Psoas muscle (tissue), 8 donors: ENCODE measurements at places on chromosomes 1 and 21. TPM values are rescaled to one million over a fixed set of nuclear protein-coding genes. Genes with fewer than 3 reads are reported as not detected.

DNA sequence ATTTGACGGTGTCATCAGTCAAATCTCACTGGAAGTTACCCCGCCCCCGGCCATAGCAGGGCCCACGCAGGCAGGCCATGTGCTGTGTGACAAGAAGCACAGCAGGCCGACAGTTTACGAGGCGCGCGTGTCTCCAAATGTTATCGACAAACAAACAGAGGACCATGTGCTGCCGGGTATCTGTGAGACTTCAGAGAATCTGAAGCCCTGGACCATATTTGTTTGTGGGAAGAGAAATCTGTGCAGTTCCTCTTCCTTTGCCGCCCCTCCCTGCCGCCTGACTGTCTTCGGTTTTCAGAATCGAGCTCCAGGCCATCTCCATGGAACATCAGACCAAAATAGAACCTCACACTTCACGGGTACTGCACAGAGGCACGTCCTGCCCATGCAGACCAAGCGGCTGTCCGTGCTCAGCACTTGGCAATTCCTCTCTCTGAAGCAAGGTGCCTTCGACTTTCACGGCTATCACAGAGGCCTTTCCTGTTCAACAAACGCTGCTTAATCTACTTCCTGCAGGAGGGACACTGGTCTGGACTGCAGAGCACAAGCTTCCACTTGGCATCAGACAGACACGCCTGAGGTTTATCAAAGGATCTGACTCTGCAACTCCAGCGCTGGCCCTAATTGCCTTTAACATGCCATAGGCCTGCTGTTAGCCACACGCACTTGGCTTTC, 135.7 kb upstream of the KRTAP19-8 start:
- DNase-seq = no peak

- peak; percentile 2 for DNase-seq
Observed at GRCh38 chr21:43958364-43959158, 53.5 kb upstream of the TRAPPC10 start.

DNA sequence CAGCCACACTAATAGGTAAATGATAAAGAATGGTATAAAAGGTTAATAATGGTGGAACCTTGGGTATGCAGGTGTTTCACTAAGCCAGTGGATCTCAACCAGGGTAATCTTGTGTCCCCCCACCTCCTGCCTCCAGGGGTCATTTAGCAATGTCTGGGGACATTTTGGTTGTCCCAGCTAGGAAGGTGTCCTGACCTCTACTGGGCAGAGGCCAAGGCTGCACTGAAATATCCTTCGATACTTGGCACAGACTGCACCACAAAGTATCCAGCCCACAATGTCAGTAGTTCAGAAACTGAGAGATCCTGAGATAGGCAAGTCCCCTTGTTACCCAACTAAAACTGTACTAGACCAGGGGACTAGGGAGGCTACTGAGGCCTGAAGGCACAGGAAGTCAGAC, 113.6 kb upstream of the TIAM1 start:
- DNase-seq = no peak

DNA sequence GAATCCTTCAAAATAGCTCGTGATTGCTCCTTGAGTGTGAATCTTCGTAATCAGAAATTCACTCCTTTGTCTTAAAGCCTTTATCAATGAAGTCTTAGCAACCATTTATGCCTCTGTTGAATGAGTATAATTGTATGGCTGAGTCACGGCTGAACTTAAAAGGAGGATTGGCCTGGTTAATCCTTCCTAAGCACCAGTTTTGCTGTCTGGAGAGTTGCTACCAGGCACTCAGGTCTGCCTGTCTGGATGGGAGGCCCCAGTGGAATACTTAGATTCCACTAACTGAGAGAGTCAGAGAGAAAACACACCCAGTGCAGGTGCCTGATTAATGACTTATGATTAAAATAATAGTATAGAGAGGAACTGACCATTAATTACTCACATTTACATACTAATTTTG, 7.6 kb upstream of the HHAT start:
- DNase-seq = no peak

- no peak for DNase-seq
Observed at GRCh38 chr21:29616209-29616751, 317.6 kb downstream of the BACH1 start.

- DNase-seq = peak; percentile 96
Observed at GRCh38 chr1:154974808-154975408, 427 bp downstream of the CKS1B start.

- peak; percentile 7 for DNase-seq
Observed at GRCh38 chr21:15289246-15289645, 224.4 kb upstream of the NRIP1 start.

GRCh38 chr21:20998886-20999285, 677 bp downstream of the NCAM2 start:
- no peak for DNase-seq

DNA sequence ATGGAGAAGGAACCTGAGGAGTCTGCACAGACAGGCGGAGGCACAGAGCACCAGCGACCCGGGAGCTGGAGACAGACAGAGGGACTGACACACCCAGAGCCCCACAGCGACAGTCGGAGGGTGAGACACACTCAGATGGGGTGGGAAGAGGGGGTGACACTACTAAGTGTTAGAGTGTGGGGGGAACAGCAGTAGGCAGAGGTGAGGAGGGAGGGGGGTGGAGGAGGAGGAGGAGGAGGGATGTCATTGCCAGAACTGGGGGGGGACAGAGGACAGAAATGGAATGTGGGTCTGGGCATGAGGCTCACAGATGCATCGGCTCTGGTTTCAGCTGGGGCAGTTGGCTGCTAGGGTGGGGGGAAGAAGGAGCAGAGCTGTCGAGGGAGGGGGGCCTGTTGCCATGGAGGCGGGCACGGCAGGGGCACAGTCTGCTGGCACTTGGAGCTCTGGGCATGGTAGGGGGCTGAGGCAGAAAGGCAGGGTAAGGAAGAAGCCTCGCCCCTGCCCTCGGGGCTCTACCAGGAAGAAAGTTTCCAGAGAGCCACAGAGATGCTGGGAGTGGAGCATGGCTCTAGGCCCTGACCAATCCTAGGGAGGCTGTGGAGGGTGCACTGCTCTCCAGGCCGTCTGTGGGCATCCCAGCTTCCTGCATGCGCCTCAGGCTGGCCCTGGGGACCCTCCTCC, 37.3 kb downstream of the AHDC1 start:
- peak; percentile 76 for DNase-seq

- no peak for DNase-seq
Observed at GRCh38 chr1:95086949-95087533, 14.3 kb upstream of the ALG14 start.

DNA sequence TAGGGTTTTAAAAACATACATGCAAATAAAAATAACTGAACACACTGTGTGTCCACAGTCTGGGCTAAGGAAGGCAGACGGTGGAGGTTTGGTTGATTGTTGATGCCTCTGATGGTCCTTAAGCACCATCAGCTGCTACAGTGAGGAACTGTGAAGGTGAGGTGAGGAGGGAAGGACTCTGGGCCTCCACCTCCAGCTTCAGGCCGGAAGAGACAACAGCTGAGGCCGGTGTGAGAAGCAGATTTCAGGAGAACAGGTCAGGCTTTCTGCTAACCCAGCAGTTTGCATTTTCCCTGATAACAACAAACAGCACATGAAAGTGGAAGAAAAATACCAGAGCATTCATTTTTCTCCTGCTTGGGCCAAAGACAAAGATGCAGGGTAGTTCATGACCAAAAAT, 189.9 kb upstream of the AJAP1 start:
- DNase-seq = no peak

DNA sequence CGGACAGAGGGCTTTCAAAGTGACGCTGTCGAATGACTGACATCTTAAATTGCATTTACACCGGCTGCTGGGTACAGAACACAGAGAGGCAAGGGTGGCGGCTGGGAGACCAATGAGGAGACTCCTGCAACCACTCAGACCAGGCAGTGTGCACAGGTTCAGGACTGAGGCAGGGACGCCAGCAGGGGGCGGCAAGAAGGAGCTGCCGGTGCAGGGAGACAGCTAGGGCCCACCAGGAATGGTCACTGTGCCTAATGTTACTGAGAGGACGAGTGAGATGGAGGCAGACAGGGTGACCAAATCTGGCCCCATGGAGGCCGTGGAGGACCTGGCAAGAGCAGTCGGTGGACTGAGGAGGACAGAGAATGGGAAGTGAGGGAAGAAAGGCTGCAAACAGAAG, 23.5 kb downstream of the GLIS1 start:
- no peak for DNase-seq

DNA sequence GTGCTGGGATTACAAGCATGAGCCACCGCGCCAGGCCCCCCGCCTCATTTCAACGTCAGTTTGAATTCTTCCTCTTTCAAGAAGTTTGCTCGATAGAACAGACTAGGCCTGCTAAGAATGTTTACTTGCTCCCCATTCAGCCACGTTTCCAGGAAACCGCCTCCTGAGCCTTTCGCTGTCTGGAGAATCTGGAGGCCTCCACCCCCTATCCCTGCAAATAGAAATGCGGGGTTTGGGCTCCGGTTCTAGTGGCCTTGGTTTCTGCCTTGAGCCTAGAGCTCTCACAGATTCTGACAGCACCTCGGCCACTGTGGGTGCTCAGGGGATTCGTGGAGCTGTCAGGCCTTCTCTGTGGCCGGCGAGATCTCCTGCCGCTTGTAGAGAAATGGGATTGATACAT, 84.3 kb downstream of the UBIAD1 start:
- no peak for DNase-seq

GRCh38 chr21:45721671-45722070, 78.1 kb downstream of the PCBP3 start:
- no peak for DNase-seq

DNA sequence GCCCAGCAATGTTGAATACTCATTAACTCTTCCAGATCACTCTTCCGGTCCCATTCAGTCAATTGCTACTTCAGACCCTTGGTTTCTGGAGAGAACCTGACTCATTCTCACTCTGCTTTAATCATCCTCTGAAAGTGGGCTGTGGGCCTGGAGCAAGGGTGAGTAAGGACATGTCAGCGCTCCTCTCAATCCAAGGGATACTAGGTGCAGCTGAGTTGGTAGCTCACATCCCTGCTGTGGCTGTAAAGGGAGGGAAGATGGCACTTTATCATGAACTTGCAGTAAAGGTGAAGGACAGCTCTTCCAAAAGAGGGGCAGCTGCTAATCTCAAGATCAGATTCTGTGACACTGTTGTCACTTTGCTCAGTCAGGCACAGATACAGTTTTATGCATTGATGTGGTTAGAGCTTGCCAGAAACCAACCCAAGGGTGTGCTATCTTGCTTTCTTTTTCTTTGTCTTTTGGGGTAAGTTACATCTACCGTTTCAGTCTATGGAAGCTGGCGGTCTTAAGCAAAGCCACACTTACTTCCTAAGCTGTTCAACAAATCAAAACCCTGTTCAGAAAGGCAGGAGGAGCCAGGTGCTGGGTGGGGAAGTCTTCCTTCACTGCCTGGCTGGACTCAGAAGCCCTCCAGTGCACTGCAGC, 26.5 kb upstream of the NTPCR start:
- no peak for DNase-seq

DNA sequence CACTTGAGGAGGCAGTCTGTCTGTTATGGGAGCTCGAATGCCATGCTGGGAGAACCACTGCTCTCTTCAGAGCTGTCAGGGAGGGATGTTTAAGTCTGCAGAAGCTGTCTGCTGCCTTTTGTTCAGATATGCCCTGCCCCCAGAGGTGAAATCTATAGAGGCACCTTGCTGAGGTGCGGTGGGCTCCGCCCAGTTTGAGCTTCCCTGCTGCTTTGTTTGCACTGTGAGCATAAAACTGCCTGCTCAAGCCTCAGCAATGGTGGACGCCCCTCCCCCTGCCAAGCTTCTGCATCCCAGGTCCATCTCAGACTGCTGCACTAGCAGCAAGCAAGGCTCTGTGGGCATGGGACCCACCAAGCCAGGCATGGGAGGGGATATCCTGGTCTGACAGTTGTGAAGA, 247.5 kb downstream of the LMX1A start:
- no peak for DNase-seq

DNA sequence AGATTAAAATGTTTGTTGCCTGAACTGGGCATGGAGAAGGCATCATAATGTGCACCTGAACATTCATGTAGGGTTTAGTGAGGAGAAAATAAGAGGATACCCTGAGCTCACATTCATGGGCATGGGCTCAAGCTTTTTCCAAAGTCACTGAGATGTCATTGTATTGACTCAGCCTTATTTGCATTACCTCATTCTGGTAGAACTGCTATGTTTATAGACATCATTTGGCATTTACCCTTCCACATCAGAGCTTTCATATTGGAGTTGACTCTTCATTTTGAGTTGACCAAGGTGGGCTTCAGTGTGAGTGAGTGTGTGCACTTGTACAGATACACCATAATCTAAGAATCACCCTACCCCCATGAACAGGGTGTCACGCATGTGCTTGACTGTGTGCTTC, 143.2 kb downstream of the PBX1 start:
- no peak for DNase-seq

DNA sequence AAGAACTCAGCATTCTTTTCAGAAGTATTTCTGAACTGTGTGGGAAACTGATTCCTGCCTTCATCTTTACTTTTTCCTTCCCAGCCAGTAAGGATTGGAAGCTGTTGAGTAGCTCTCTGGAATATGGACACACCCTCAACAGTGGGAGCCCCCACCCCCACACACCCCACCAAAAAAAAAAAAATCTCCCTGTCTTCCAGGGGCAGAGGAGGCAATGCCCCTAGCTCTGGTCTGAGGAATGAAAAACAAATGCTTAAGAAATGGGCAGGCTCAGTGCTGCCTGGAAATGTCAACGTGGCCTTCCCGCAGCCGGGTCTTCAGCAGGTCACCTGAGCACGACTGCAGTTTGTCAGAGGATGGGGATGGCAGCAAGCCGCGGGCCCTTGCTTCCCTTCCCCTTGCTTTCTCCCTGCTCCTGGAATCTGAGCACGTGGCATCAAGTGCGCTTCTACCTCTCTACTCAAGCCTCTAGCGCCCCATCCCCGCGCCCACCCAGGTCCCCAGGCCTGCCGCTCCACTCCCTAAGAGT, 479 bp downstream of the RGS16 start:
- no peak for DNase-seq

GRCh38 chr1:53381790-53382401, 54.0 kb upstream of the LRP8 start:
- DNase-seq = no peak

DNA sequence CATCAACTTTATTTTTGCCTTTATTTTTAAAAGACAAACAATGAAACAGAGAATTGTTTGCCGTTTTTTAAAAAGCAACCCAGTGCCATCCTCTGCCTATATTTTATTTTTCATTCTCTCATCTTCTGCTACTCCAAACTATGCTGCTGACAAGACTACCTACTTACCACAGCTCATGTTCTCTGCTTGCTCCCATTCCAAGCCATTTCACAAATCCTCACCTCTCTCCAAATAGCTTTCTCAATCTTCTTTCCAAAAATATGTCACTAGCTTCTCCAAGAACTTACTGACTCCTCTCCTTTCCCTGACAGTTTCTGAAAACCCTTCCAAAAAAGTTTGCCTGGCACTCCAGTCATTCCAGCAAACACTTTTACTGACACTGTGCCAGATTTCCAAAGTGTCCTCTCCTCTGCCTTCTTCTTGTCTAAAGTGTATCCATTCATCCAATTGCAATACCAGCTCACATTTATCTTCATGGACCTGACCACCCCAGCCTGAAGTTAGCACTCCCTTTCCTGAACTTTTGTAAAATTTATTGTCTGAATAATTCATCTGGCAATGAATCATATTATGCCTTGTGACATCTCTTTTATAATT, 766.5 kb upstream of the B3GALT2 start:
- no peak for DNase-seq

The SMPDL3B gene
- not detected for total RNA-seq

The PM20D1 gene
- total RNA-seq = 0.32 TPM

The CLEC20A gene
- 0.22 TPM for total RNA-seq

The SAMD13 gene
- total RNA-seq = 0.65 TPM

The FAM43B gene
- total RNA-seq = 1.2 TPM

The SLC6A17 gene
- 0.09 TPM for total RNA-seq

The RCAN3 gene
- total RNA-seq = 2.0 TPM

The ELF3 gene
- 0.22 TPM for total RNA-seq
